Purkinje cell (primary cell): ENCODE measurements at places on chromosomes 5 and 9. TPM values are rescaled to one million over a fixed set of nuclear protein-coding genes. Genes with fewer than 3 reads are reported as not detected.

The SLC4A9 gene
- polyA plus RNA-seq = 0.11 TPM in 1 of 2 replicates, not detected in the other

The RXFP3 gene
- polyA plus RNA-seq = not detected in 2 replicates

The CARTPT gene
- 5.1 TPM in 1 of 2 replicates, not detected in the other for polyA plus RNA-seq

The GNA14 gene
- polyA plus RNA-seq = 5.8 and 7.1 TPM in 2 replicates
